HFFc6 (cell line): ENCODE measurements at places on chromosomes 7 and 10. TPM values are rescaled to one million over a fixed set of nuclear protein-coding genes. Genes with fewer than 3 reads are reported as not detected.

GRCh38 chr10:26802527-26802926, 58.2 kb downstream of the ABI1 start:
- DNase-seq, result no peak

GRCh38 chr7:130560972-130561371, 69.1 kb downstream of the MEST start:
- DNase-seq, result peak; percentile 50

DNA sequence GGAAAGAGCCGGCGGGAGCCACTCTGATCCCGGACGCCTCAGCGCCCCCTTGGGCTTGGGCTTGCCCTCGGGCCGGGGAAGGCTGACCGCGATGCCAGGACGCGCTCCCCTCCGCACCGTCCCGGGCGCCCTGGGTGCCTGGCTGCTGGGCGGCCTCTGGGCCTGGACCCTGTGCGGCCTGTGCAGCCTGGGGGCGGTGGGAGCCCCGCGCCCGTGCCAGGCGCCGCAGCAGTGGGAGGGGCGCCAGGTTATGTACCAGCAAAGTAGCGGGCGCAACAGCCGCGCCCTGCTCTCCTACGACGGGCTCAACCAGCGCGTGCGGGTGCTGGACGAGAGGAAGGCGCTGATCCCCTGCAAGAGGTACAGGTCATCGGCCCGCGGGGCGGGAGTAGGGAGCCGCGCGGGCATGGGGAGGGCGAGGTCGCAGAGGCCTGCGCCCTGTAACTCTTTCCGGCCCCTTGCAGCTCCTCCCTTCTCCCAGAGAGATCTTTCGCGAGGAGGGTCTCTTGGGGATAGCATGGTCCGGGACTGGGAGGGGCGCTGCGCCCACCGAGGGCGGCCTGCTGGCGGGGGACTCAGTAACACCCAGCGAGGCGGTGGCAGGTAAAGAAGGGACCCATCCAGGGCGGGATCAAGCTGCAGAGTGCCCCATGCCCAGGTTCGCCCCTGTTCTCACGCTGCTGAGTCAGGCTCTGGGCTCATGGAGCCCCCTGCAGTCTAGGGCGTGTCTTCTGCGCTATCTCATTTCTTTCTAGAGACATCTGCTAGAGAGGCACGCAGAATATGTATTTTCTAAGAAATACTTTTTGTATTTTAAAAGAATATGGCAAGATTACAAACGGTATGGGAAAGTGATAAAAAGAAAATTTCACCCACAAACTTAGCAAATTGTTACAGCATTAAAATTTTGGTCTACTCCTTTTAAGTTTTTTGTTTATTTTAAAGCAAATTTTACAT, 687 bp downstream of the EPDR1 start:
- no peak for DNase-seq

DNA sequence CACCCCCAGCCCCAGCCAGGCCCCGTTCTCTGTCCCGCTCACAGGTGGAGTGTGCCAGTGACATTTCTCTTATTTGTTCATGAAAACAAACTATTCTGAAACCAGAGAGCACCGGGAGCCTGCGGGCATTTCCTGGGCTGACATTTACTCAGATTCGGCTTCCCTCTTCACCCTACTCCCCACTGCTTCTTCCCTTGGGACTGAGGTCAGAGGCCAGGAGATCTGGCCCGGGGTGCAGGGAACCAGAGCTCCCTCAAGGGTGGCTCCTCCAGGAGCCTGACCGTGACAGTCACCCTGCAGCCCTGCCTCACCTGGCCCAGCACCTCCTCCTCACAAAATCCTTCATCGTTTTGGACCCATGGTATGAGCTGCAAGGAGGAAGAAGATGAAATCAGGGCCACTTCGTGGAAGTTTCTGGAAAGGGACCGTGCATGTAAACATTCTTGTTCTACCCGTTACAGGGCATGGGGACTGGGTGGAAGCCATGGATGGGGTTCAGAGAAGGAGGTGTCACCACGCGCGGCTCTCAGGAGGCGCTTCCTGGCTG, 12.2 kb downstream of the BHLHA15 start:
- no peak for DNase-seq

DNA sequence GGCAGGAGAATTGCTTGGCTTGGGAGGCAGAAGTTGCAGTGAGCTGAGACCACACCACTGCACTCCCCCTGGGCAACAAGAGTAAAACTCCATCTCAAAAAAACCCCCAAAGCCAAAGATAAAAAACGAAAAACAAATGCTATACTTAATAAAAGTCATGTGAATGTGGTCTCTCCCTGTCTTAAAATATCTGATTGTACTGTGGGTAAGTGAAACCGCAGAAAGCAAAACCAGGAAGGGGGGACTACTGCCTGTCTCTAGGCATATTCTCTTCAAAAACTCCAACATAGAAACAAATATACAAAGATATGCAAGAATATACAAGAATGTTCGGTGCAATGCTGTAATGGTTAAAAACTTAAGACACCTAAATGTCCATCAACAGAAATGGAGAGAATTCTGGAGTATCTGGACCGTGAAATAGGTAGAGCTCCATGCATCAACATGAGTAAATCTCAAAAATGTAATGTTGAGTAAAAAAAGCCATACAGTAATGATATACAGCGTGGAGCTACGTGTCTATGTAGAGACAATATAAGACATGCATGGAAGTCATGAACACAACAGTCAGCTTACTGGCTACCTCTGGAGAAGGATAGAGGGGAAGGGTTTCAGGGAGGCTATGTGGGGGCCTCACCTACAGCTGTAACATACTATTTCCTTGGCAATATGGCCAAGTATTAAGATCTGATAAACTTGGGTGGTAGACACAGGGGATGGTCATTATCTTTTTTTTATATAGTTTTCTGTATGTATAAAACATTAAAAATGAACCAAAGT, 2.1 kb downstream of the ZNF394 start:
- no peak for DNase-seq

GRCh38 chr7:83105063-83105462, 57.6 kb downstream of the PCLO start:
- DNase-seq, result no peak

Gene CYP26C1
- total RNA-seq, result 0.05 to 0.20 TPM in 2 of 3 replicates, not detected in the other

Gene ATOH7
- 0.12 to 0.15 TPM in 2 of 3 replicates, not detected in the other for total RNA-seq
